NCI-H1417 (cell line): ENCODE measurements at places on chromosomes 7 and 10.

- no peak for DNase-seq
Observed at GRCh38 chr7:45268013-45268412, 110.4 kb downstream of the RAMP3 start.

GRCh38 chr10:31484431-31485135 is 165.6 kb downstream of the ZEB1 start:
- no peak for DNase-seq

DNA sequence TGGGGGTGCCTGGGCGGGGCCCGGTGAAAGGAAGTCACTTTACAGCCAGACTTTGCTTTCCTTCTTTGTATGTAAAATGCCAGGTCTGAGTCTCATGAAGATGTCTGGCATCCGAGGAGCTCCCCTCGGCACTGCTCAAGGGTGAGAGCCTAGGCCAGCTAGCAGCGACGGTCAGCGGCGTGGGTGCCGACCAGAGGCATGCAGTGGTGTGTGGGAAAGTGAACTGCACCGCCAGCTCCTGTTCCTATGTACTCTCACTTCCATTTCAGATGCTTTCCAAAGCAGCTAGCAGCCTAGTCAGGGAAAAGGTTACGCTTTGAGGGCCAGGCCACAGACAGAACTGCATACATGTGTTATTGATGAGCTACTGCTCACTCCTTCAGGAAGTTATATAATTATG is 172.8 kb downstream of the ZMYND11 start:
- DNase-seq: no peak

DNA sequence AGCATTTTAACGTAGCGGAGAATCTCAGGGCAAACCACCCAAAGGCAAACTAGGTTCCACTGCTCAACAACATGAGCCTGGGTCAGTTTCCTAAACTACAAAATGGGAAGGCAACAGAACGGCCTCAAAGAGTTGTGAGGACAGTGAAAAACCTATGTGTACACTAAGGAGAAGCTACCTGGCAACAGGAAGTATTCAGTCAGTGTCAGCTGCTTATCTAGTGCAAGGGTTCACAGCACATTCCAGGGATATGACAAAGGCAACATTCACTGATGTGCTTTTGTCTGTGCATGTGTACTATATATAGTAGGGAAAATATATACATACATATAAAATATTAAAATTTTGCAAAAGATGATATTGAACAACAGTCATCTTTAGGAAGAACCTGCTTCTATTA is 17.2 kb downstream of the NUDCD3 start:
- no peak for DNase-seq

GRCh38 chr10:34861293-34862021 is 46.4 kb upstream of the PARD3 start:
- DNase-seq: peak; percentile 78

- no peak for DNase-seq
Observed at GRCh38 chr7:155930527-155930926, 118.3 kb upstream of the SHH start.

DNA sequence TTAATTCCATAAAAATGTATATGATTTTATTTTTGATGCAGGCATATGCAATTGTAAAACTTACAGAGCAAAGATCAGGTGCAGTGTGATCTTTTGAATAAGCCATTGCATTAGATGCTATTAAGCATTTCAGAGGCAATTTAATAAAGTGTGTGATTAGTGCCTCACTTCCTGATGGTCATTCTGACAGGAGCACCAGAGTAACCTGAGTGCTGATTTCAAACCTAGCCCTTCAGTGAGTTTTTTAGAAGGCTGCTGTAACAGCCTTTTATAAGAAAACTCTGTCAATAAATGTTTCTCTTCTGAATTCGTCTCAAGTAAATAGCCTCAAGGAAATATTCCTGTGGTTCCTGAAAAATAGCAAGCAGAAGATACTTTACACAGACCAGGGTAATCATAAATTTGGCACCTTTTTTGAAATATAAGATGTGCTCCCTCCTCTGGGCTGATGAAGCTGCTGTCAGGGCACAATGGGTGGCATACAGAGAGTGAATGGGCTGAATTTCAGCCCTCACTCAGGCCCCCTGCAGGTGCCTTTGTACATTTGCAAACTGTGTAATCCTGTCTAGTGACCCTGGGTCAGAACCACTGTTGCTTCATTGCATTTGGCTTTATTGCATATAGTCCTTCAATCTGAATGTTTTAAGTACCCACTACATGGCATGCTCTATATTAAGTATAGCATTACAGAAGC is 193.7 kb upstream of the CSTF2T start:
- no peak for DNase-seq

DNA sequence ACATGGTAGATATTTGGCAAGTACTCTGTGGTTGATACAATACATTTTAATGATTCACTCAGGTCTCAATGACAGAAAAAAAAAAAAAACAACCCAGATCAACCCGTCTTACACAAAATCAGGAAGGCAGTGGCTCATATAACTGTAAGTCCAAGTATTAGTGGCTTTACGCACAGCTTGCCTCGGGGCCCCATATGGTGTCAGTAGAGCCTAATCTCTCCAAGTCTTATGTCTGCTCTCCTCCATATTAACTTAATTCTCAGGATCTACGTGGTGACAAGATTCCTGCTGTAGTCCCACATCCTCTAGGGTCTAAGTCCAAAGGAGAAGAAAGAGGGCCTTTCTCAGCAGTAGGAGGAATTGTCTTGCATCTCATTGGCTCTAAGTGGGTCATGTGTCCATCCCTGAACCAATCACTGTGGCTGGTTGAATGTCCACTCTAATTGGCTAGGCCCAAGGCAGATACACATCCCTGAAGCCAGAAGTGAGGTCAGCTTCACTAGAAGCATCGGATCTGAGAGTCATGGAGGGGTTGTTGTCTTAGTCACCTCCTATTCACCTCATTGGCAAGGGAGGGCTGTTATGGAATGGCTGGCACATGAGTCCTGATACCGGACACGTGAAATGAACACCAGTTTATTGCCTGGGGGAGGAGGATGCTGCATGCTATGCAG is 20.5 kb upstream of the PLPP4 start:
- DNase-seq: no peak

GRCh38 chr10:75091146-75091545 is 20.3 kb upstream of the SAMD8 start:
- no peak for DNase-seq

- no peak for DNase-seq
Observed at GRCh38 chr10:6707352-6707751, 127.3 kb upstream of the PRKCQ start.

DNA sequence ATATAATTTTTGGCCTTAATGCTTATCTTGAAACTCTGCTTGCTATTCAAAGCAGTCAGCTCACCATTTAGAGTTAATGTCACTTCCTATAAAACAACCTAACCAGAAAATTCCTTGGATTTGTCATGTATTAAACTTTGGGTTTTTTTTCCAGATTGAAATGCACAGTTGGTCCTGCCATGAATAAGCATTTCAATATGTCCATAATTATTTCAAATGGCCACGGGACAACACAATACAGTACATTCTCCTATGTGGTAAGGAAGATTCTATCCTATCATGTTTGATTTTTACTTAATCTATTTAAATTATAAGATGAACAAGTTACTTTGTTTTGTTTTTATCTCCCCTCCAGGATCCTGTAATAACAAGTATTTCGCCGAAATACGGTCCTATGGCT is 85.3 kb downstream of the MET start:
- no peak for DNase-seq

GRCh38 chr7:128835790-128836641 is 5.8 kb downstream of the FLNC start:
- no peak for DNase-seq

DNA sequence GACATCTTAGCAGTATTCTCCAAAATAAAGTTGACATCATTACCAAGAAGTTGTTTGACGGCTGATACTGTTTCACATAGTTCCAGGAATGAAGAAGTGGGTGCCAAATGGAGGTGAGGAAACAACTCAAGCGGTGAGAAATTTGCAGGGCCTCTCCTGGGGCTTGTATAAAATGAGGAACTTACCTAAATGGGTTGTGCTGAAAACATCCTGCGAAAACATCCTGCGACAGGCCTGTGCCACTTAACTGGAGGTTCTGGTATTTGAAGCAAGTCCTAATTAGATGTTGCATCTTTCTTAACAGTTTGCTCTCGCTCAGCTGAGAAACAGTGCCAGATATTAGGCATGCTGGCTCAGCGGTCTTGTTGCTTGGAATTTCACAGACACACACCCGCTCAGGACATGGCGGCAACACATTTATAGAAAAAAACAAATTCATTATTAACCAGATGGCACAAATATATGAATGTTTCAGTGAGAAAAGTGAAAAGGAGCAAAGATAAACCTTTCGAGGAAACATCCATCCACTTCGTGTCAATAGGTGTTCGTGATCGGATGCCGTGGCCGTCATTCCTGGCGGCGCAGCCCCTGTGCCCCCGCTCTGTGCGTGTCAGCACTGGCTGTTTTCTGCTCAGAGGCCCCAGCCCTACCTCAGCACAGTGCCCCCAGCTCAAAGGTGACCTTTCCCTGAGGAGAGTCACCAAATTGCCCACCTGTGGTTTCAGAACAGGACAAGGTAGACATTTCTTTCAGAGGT is 48.1 kb downstream of the CDC123 start:
- DNase-seq: no peak

GRCh38 chr10:68231106-68231816 is 652 bp downstream of the ATOH7 start:
- peak; percentile 88 for DNase-seq

DNA sequence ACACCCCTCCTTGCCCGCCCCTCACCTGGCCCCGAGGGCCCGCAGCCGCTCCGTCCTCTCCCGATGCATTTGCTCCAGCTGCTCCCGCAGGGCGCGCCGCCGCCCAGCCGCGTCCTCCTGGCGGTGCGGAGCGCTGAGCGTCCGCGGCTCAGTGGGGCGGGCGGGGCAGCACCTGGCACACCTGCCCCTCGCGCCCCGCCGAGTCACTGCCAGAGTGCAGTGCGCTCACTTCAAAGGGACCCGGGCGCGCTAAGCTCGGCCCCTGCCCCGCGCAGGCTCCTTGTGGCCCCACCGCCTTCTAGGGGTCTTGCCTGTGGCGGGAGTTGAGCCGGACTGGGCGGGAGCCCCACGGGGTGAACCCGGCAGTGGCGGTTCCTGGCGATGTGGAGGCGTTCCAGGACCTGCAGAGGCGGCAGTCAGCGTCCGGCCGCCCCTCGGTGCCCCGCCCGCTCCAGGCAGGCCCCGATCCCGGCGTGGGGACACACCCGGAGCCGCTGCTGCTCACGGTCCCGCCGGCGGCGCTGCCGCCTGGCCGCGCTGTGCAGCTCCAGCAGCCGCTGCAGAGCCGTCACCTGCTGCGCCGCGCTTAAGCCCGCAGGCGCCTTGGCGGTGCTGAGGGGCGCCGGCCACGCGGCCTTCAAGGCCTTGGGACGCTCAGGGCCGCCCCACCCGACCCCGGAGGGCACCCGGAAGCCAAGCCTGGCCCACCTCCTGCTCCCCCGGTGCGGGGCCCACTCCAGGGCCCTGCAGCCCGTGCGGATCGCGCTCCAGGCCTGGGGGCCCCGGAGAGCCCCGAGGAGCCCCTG is 6.7 kb downstream of the ATP6V1F start:
- DNase-seq: peak; percentile 59

- DNase-seq: peak; percentile 87
Observed at GRCh38 chr7:90988516-90988915, 275.7 kb upstream of the FZD1 start.

- DNase-seq: no peak
Observed at GRCh38 chr10:101464599-101464998, 110.6 kb downstream of the BTRC start.

- no peak for DNase-seq
Observed at GRCh38 chr10:42962902-42963231, 114.0 kb upstream of the RET start.

- no peak for DNase-seq
Observed at GRCh38 chr7:1942941-1943289, 272.8 kb downstream of the ELFN1 start.

- peak; percentile 14 for DNase-seq
Observed at GRCh38 chr10:94546049-94546900, 687 bp downstream of the HELLS start.

GRCh38 chr10:51377070-51377931 is 303.0 kb downstream of the PRKG1 start:
- DNase-seq: no peak

GRCh38 chr7:133582766-133583523 is 330.1 kb downstream of the EXOC4 start:
- DNase-seq: no peak

DNA sequence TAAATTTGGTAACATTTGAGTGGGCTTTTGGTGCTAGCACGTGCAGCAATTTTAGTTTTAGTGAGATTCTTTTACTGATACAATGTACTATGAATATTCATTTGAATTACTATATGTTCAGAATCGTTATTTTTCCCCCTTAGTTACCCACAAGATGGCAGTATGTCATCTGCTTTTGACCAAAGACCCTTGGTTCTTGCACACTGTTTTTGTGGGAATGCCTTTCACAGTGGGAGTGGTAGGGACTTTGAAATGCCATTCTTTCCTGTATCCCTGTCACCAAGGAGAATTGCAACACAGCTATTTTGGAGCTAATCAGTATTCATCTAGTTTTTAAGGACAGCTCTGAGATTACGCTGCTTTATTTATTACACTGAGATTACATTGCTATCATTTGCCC is 40.6 kb downstream of the SEC23IP start:
- peak; percentile 31 for DNase-seq

DNA sequence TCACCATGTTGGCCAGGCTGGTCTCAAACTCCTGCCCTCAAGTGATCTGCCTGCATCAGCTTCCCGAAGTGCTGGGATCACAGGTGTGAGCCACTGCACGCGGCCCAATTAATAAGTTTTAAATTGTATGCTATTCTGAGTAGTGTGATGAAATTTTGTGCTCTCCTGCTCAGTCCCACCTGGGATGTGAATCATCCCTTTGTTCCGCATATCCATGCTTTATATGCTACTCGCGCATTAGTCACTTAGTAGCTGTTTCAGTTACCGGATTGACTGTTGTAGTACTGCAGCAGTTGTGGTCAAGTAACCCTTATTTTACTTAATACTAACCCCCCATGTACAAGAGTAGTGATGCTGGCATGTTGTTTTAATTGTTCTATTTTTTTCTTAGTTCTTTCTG is 47.3 kb upstream of the OIT3 start:
- DNase-seq: no peak

GRCh38 chr7:101784292-101785127 is 32.9 kb upstream of the CUX1 start:
- DNase-seq: no peak

GRCh38 chr10:1632596-1632995 is 104.7 kb downstream of the ADARB2 start:
- no peak for DNase-seq

- no peak for DNase-seq
Observed at GRCh38 chr10:132862485-132863420, 76.8 kb upstream of the NKX6-2 start.

GRCh38 chr10:123141791-123142700 is 5.9 kb upstream of the HMX2 start:
- DNase-seq: no peak

DNA sequence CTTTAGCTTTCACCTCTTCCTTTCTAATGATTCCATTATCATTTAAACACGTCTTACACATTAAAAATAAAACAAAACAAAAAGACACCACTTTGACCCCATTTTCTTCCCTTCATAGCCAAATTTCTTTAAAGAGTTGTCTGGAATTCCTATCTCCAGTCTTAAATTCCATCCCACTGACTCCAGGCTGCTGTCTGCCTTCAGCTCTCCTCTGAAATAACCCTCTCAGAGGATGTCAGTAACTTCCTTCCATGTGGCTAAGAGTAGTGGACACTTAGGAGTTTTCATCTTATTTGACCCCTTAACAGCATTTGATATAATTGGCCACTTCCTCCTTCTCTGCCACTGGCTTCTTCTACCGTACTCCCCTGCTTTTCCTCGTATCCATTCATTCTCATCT is 69.6 kb upstream of the MKX start:
- no peak for DNase-seq

GRCh38 chr7:135672560-135673359 is 10.4 kb downstream of the STMP1 start:
- peak; percentile 47 for DNase-seq
